Type B pancreatic cell (in vitro differentiated cells): ENCODE measurements at places on chromosomes 4 and X.
A peak's percentile ranks its signal among the peaks of the same experiment; 100 is the strongest.

GRCh38 chrX:132532913-132533312, 44.1 kb upstream of the MBNL3 start:
- no peak overlapping the region for H3K4me3 ChIP-seq
- no peaks in the 10 kb centered on the region for H3K36me3 ChIP-seq
- no peaks in the 10 kb centered on the region for H3K4me1 ChIP-seq
- no peak overlapping the region for H3K27ac ChIP-seq

DNA sequence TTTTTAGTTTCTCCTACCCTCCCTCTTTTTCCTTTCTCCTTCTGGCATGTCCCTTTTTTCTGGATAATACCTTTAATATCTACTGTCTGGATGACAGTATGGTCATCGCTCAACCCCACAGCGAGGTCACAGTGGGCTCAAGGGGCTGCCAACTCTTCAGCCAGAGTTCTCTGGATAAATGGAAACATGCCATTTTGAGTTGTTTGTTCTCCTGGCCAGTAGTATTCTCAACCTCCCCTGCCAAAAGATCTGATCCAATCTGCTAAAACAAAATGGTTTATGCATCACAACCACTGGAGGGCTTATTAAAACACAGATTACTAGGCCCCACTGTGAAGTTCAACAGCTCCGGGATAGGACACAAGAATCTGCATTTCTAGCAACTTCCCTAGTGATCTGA, 5.0 kb upstream of the LAMP2 start:
- no peaks in the 10 kb centered on the region for H3K27me3 ChIP-seq
- H3K4me1 ChIP-seq, result no peaks in the 10 kb centered on the region
- DNase-seq, result no peak
- no peak overlapping the region for H3K27ac ChIP-seq
- H3K4me3 ChIP-seq, result no peak overlapping the region

DNA sequence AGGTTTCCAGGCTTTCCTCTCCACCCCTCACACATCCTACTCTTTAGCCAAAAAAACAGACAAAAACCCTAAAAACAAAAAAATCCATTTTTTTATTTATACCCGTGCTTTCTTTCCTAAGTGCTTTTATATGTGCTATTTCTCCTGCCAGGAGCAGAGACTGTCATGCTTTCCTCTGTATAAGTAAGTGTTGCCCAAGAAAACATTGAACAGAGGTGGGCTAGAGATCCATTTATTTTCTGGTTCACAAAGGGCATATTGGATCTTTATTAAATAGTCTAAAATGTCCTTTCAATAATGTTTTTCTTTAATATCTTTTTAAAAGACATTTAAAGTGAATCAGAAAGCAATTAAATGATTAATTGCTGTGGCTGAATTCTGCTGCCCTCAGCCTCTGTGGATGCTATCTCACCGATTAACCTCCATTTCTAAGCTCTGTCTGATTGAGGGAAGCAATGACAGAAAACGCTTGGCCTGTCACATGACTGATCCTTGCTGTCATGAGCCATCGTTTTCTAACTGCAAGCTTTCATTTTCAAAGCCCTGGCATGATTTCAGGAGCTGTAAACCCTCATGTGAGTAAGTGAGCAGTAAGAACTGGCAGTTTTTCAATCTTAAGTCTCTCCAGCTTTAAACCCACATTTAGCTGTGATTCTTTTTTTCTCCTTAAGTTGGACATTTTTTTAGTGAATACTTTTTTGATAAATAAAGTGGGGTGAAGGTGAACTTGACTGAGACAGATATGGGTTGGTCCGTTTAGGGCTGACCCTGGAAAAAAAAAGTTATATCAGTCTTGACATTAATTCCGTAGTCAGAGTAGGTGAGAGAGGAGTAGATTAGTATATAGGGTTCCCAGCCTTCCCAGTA, 180.7 kb upstream of the PGRMC2 start:
- no peaks in the 10 kb centered on the region for H3K36me3 ChIP-seq
- no peak for DNase-seq
- H3K4me3 ChIP-seq, result no peak overlapping the region
- H3K4me1 ChIP-seq, result no peaks in the 10 kb centered on the region

DNA sequence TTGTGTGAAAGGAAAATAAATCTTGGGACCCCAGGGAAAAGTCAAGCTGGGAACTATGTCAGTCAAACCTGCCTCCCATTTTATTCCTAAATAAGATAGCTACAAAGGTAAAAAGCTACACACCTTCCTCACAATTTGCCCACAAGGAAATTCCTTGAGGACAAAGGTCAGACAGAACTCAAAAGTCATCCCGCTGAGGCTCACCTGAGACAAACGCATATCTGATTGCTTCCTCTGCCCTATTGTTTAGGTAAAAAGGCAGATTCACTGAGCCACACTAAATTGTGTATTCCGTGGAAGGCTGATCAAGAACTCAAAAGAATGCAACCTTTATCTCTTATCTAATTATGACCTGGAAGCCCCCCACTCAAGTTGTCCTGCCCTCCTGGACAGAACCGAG, 58.7 kb upstream of the MAML3 start:
- no peak overlapping the region for H3K4me3 ChIP-seq
- H3K27me3 ChIP-seq, result peaks cover 7% of the 10 kb centered on the region
- peaks cover 7% of the 10 kb centered on the region for H3K4me1 ChIP-seq
- peak overlapping the region; percentile 30 for H3K27ac ChIP-seq
- DNase-seq, result no peak
- no peaks in the 10 kb centered on the region for H3K36me3 ChIP-seq

- no peak for DNase-seq
- H3K27me3 ChIP-seq, result no peaks in the 10 kb centered on the region
- no peak overlapping the region for H3K4me3 ChIP-seq
- H3K27ac ChIP-seq, result no peak overlapping the region
Measured at GRCh38 chr4:37723067-37723466, 36.9 kb upstream of the RELL1 start.

GRCh38 chr4:113483131-113483530, 278.4 kb downstream of the CAMK2D start:
- no peak overlapping the region for H3K27ac ChIP-seq
- H3K27me3 ChIP-seq, result no peaks in the 10 kb centered on the region
- no peak for DNase-seq
- no peak overlapping the region for H3K4me3 ChIP-seq

DNA sequence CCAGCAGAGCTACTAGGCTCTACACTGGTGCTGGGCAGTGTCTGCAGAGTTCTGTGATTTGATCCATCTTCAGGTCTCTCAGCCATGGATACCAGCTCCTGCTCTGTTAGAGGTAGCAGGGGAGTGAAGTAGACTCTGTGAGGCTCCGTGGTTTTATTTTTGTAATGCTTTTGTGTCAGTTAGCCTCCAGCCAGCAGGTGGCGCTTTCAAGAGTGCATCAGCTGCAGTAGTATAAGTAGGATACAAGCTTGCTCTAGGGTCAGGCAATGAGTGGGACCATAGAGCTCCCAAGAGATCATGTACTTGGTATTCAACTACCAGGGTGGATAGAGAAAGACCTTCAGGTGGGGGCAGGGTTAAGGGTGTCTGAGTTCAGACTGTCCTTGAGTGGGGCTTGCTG, 362.5 kb upstream of the TRAM1L1 start:
- no peaks in the 10 kb centered on the region for H3K27me3 ChIP-seq
- H3K4me1 ChIP-seq, result no peaks in the 10 kb centered on the region
- H3K27ac ChIP-seq, result no peak overlapping the region

DNA sequence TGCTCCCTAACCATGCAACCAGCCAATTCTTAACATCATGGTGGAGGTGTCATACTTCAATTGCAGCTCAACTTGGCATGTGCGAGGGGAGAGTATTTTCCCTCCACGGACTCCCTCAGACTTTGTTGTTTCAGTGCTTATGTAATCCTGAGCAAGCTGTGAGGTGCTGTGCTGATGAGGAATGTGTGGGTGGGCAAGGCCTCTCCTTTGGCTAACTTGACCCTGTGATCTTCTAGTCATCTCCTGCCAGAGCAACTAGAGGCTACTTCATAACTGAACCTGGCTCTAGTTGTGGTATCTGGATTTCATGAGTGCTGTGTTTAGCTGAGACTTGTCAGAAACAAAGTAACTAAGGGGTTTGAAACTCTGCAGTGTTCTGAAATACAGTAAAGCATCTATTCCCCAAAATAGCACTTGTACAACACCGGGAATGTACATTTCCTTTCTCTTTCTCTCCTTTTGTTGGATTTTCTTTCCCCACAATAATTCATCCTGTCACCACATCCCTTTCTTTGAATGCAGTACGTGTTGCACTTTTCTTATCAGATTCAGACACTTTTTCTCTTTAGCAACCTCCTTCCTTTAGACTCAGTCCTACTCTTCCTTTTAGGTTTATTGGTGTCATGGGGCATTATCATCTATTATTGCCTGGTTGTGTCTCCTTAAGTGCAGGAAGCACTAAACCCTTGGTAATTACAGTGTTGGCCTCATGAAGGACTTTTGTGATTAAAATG, 415.2 kb upstream of the NR3C2 start:
- H3K36me3 ChIP-seq, result no peaks in the 10 kb centered on the region
- H3K4me1 ChIP-seq, result peaks cover 5% of the 10 kb centered on the region
- no peak for DNase-seq
- H3K27ac ChIP-seq, result no peak overlapping the region
- no peak overlapping the region for H3K4me3 ChIP-seq

DNA sequence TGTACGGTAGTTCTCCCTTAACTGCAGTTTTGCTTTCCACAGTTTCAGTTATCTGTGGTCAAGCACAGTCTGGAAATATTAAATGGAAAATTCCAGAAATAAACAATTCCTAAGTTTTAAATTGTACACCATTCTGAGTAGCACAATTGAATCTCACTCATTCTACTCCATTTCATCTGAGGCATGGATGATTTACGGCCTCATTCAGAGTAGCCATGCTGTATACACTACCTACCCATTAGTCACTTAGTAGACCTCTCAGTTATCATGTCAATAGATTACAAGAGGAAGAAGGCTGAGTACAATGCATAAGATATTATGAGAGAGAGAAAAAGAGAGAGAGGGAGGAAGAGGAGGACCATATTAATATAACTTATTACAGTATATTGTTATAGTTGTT, 77.5 kb downstream of the ENOX2 start:
- DNase-seq, result no peak
- H3K36me3 ChIP-seq, result no peaks in the 10 kb centered on the region
- H3K4me3 ChIP-seq, result no peak overlapping the region
- no peak overlapping the region for H3K27ac ChIP-seq
- no peaks in the 10 kb centered on the region for H3K27me3 ChIP-seq

DNA sequence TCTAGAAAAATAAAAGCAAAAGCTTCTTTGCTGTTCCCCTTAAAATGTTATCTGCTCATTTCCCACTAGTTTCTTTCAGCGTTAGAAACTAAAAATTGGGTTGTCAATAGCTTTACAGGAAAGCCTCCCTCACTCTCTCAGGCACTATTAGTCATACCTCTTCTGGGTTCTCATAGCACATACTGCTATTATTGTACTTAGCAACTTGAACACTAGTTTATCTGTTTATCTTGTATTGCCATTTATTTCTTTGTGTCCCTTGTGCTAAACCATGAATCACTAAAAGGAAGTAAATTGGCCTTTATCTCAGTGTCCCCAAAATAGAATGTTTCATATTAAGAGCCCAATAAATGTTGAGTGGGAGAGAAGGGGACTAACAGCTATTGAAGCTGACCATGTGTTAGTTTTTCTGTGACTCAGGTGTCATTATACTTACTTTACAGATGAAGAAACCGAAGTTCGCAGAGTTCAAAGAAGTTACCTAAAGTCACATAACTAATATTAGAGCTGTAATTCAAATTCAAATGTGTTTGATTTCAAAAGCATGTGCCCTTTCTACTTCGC, 124.8 kb upstream of the CITED1 start:
- no peaks in the 10 kb centered on the region for H3K27me3 ChIP-seq
- no peak overlapping the region for H3K4me3 ChIP-seq
- no peak overlapping the region for H3K27ac ChIP-seq
- DNase-seq, result no peak
- peaks cover 11% of the 10 kb centered on the region for H3K36me3 ChIP-seq

- no peaks in the 10 kb centered on the region for H3K27me3 ChIP-seq
- no peak overlapping the region for H3K27ac ChIP-seq
- H3K4me1 ChIP-seq, result peaks cover 7% of the 10 kb centered on the region
- no peak for DNase-seq
- H3K4me3 ChIP-seq, result no peak overlapping the region
Measured at GRCh38 chr4:123455360-123455759, 58.8 kb downstream of the SPRY1 start.

DNA sequence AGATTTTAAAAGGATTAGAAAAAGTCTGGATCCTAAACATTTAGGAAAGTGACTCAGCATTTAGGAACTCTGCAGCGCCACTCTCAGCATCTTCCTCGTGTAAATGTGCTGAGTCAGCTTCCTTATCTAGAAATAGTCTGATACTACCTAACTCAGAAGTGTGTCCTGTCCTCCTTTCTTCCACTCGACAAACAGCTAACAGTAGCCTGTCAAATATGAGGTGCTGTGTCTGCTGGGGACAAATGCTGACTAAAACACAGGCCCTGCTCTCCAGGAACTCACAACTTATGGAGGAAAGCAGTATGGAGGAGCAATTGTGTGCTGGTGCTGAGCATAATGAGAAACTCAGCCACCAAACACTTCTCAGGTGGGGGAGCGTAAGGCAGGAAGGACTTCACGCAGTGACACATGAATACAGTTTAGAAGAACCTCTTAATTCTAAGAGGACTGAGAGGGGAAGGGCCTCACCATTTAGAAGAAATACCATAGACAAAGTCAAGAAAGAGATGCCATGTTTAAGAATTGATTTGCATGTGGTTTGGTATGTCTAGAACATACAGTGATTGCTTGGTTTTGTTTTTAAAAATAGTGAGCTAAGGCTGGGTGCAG, 125.3 kb downstream of the SOWAHB start:
- DNase-seq, result no peak
- H3K4me3 ChIP-seq, result no peak overlapping the region
- H3K36me3 ChIP-seq, result peaks cover 58% of the 10 kb centered on the region
- peak overlapping the region; percentile 64 for H3K27ac ChIP-seq
- H3K27me3 ChIP-seq, result no peaks in the 10 kb centered on the region

- H3K36me3 ChIP-seq, result no peaks in the 10 kb centered on the region
- H3K27ac ChIP-seq, result no peak overlapping the region
- H3K4me3 ChIP-seq, result no peak overlapping the region
- no peak for DNase-seq
Measured at GRCh38 chr4:41853973-41854372, 81.3 kb upstream of the TMEM33 start.

DNA sequence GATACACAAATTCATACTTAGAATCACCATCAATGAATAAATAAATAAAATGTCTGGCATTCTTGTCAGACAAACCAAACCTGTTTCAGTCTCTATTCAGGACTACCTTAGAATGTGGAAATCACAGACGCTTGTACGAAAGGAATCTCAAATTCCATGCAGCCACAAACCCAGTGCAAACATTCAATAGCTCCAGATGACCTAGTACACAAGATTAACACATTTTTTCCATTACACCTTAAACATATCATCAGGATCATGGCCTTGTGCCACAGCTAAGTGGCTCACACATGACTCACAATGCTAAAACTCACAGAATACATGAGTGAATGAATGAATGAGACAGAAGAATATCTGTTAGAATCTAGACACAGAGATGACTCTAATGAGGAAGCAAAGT, 134.2 kb downstream of the PWWP3B start:
- H3K4me1 ChIP-seq, result no peaks in the 10 kb centered on the region
- H3K27ac ChIP-seq, result no peak overlapping the region
- H3K36me3 ChIP-seq, result no peaks in the 10 kb centered on the region
- no peaks in the 10 kb centered on the region for H3K27me3 ChIP-seq
